ENCODE measurements at places on chromosomes 5 and 9.
A peak's percentile ranks its signal among the peaks of the same experiment; 100 is the strongest.

DNA sequence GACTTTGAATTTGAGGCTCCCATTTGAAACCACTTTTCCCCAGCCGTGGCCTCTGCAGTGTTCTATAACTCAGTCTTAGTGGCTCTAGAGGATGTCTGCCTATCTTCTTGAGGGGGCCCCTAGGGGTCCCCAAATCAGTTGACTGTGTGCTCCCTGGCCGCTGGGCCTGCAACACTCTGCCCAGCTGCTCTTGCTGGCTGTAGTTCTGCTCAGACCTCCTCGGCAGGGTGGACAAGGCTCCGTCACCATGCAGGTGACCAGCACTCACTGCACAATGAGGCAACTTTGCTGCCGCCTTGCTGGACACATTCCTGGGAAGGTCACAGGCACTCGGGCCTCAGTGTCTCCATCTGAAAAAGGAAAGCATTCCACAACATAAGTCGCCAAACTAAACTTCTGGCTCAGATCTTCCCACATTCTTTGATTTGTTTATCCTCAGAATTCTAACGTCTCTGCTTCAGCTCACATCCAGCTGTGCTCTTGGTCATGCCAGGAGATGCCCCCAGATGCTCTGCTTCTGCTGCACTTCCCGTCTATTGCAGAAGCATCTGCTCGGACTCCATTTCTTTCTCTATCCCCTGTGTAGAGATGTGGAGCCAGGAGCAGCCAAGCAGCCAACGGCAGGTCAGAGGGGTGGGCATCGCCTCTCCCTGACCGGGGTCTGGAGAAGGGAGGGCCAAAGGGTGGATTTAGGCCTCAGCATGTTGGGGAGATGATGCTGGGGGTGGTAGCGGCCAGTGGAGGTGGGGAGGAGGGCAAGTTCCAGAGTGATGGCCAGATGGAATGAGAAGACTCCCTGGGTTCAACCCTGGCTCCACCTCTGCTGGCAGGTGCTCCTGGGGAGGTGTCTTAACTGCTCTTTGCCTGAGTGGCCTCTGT, 133.6 kb downstream of the MVB12B start:
- DNase-seq, result no peak

DNA sequence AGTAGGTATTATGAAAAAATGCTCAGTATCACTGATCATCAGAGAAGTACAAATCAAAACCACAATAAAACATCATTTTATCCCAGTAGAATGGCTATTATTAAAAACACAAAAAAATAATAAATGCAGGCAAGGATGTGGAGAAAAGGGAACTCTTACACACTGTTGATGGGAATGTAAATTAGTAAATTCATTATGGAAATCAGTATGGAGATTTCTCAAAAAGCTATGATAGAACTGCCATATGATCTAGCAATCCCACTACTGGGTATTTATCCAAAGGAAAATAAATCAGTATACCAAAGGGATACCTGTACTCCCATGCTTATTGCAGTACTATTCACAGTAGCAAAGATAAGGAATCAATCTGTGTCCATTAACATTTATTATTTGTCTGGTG, 209.6 kb downstream of the FER start:
- no peak for DNase-seq

- DNase-seq, result peak; percentile 55
Observed at GRCh38 chr5:94423411-94423810, 195.0 kb downstream of the KIAA0825 start.

- DNase-seq, result no peak
Observed at GRCh38 chr9:38138276-38138675, 69.2 kb upstream of the SHB start.

GRCh38 chr9:83290692-83291091, 227.8 kb upstream of the RASEF start:
- DNase-seq, result no peak

- peak; percentile 13 for DNase-seq
Observed at GRCh38 chr9:90851444-90851843, 49.8 kb downstream of the SYK start.

DNA sequence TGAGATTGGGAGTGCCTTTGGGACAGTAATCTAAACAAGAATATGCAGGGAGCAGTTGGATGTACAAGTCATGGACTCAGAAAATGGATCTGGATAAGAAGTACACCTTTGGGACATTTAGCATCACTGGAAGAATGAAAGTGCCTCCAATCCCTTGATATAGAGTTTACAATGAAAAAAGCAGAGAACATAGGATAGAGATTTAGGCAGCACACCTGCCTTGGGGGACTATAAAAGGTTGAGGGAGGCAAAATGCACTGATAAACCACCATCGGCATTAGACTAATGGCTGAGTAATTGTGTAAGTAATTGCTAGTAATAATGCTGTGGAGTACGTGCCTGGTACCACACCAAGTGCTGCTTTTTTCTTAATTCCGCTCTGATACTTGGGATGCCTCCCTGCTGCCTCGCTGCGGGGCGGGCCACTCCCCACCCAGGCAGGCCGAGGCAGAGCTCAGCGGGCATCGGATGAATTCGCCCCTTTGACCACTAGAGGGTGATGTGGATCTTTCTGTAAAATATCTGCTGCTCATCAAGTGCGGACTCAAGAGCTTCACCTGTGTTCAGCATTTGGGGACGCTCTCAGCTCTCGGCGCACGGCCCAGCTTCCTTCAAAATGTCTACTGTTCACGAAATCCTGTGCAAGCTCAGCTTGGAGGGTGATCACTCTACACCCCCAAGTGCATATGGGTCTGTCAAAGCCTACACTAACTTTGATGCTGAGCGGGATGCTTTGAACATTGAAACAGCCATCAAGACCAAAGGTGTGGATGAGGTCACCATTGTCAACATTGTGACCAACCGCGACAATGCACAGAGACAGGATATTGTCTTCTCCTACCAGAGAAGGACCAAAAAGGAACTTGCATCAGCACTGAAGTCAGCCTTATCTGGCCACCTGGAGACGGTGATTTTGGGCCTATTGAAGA, 99.9 kb downstream of the ANKRD18B start:
- peak; percentile 87 for DNase-seq

DNA sequence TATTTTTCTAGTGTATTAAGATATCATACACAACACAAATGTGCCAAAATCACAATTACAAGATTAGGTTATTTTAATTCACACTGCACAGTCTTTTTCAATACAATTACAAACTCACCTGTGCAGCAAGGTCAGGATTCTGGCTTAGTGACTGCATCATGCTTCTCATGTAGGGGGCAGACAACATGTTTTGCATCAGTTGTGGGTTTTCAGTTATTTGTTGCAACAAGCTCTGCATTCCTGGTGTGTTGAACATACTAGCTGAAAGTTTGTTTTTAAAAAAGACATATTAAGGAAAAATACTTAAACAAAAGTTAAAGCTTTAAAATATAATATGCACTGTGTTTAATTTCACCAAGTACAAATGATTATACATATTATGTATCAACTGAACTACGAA, 38.7 kb downstream of the UBQLN1 start:
- no peak for DNase-seq

DNA sequence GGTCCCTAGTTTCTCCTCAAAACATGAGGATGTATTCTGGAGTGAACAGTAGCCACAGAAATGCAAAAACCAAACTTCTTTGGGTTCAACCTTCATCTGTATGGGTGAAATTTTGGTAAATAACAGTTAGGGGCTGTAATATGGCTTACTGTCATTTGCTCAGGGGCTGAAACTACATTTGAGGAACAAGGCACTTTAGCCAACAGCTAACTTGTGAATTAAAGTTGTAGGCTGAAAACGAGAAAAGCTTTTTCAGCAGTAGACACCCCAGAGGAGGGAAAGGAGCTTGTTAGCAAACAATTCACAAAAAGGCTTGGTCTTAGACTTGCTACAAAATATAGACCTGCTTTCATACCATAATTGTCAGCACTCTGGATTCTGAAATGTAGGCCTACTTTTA, 6.6 kb downstream of the TMEM171 start:
- no peak for DNase-seq

DNA sequence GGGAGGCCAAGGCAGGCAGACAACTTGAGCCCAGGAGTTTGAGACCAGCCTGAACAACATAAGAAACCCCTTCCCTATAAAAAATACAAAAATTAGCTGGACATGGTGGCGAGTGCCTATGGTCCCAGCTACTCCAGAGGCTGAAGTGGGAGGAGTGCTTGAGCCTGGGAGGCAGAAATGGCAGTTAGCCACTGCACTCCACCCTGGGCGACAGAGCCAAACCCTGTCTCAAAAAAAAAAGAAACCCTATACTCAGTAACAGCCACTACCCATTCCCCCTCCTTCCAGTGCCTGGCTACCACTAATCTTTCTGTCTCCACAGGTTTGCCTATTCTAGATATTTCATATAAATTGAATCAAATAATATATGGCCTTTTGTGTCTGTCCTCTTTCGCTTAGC, 14.3 kb upstream of the SIL1 start:
- no peak for DNase-seq

- no peak for DNase-seq
Observed at GRCh38 chr5:146867996-146868708, 10.4 kb downstream of the PPP2R2B start.

DNA sequence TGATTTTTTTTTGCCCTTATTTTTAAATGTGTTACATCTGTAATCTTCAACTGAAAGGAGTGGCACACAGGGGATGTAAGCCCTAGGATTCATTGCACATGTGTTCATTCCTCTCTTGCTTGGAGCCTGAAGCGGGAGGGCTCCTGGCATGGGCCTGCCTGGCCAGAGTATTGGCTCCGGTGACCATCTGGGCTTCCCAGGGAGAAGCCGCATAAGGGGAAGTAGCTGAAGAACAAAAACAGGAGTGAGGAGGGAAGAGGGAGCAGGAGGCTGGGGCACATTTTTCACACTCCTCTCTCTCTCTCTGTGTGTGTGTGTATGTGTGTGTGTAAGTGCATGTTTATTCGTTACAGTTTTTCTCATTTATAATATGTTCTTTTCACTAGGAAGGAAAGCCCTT, 269.9 kb downstream of the PRR16 start:
- peak; percentile 58 for DNase-seq

- peak; percentile 59 for DNase-seq
Observed at GRCh38 chr9:134323741-134324358, 2.4 kb upstream of the RXRA start.

- DNase-seq, result no peak
Observed at GRCh38 chr9:136535070-136535469, 10.8 kb downstream of the NOTCH1 start.

DNA sequence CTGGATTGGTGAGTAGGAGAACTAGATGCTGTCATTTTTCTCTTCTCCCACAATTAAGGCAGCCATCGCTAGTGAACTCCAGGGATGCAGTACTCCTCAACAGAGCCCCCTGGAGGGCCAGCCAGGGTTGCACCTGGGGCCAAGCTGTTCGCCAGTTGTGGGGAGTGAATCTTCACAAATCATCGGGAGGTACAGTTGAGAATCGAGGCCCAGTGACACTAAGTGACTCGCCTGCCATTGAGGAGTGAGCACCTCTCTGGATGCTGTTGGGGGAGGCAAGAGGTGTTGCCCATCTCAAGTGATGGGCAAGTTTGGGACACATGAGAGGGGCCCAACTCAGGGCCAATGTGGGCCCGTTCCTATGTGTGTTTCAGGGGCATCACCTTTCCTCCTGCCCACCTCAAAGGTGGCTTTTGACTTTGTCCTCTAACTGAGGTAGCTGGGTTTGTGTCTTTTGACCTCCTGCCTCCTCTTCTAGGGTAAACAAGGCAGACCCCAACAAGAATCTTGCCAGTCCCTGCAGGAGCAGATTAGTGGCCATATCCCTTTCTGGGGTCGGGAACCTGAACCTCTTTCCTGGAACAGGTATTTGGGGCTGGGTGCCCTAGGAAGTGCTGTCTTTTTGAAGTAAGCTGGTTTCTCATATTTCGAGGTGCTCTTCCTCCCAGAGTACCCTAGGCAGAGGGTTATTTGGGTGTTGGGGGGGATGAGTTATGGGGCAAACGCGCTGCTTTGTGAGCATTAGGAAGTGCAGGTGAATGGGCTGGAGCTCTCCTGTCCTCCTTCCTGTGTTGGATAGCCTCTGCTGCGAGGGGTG, 181.2 kb downstream of the MACROH2A1 start:
- DNase-seq, result peak; percentile 21

DNA sequence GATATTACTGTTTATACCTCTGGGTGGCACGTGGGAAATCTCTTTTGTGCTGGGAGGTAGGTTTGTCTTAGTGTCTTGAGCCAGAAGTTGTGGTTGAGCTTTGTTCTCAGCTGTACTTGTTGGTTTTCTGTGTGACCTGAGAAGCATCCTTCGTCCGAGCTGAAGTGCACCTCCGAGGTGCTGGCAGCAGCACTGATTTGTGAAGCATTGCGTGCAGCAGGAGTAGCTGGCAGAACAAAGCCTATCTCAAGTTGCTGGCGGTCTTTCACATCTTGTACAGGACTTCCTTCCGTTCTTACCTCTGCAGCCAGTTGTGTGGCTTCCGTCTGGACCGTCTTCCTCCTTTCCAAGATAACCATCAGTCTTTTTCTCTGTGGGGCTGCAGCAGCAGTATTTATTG, 4.3 kb downstream of the PRRC2B start:
- DNase-seq, result no peak

- DNase-seq, result peak; percentile 79
Observed at GRCh38 chr9:134217431-134218210, 53.3 kb upstream of the RNU6ATAC start.

GRCh38 chr5:72584466-72584865, 77.3 kb upstream of the ZNF366 start:
- no peak for DNase-seq

GRCh38 chr5:36523926-36524325, 82.5 kb upstream of the SLC1A3 start:
- DNase-seq, result no peak

DNA sequence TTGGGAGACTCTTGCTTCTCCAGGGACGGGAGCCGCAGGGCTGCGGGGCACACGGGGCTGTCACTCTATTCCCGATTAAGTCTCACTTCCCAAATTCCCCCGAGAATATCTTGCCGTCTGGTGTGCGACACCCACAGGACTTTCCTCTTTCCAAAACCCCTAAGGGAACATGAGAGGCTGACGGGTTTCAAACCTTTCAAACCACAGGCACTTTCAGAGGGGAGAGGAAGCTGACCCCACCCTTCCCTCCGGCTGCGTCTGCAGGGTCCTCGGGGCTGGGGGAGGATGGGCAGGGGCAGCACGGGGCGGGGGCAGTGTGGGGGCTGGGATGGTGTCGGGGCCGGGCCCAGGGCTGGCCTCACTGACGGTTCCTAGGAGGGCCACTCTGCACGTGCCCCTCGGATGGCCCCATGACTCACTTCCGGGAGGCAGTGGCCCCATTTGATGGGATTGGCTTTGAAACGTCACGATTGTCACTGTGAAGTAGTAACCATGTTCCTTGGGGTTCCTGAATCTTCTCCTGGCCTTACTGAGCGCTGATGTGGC, 38.2 kb downstream of the SLC9A3 start:
- DNase-seq, result no peak

DNA sequence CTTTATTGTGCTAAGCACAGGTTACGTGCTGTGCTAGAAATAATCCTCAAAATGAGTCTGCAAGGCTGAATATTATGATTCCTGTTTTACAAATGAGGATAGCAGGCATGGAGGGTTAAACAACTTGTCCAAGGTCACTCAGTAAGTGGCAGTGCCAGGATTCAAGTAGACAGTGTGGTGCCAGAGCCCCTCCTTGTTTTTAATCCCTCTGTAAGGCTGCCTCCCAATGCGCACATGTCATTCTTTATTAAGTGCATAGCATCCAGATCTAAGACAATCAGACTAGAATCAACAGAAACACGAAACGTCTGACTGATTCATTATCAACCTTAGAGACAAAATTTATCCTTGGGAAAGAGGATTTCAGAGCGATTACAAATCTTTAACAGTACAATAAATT, 199.6 kb downstream of the SMARCA2 start:
- DNase-seq, result no peak

Data from mesendoderm (in vitro differentiated cells).